Hematopoietic multipotent progenitor cell treated with erythropoietin and hydrocortisone succinate and interleukin-3 and kit ligand, for 8 days (in vitro differentiated cells): ENCODE measurements at places on chromosomes 1 and 21.

DNA sequence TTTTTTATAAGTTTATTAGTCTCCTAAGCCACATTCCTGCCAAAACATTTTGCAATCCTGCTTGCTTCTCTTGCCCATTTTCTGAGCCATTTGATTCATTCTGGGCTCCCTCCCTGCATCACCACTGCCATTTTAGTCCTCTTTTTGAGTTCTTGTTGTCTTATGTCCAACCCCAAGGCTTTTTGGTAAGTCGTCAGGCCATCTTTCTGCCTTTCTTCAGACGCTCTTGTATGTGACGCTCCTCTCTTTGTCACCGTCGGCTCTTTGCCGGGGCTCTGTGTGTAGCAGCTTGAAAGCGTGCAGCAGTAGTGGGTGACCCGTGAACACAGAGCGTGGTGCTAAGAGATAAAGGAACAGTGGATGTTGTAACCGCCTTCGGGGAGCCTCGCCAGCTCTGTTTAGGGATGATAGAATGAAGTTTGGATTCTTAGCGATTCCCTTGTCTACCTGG lies 14.6 kb downstream of the HUNK start:
- DNase-seq, result no peak

- no peak for DNase-seq
Measured at GRCh38 chr1:62628506-62628905, 31.2 kb downstream of the ANGPTL3 start.

GRCh38 chr1:88035578-88035977 lies 648.5 kb upstream of the PKN2 start:
- DNase-seq, result no peak

- no peak for DNase-seq
Measured at GRCh38 chr1:47722909-47723580, 274.1 kb downstream of the TRABD2B start.

DNA sequence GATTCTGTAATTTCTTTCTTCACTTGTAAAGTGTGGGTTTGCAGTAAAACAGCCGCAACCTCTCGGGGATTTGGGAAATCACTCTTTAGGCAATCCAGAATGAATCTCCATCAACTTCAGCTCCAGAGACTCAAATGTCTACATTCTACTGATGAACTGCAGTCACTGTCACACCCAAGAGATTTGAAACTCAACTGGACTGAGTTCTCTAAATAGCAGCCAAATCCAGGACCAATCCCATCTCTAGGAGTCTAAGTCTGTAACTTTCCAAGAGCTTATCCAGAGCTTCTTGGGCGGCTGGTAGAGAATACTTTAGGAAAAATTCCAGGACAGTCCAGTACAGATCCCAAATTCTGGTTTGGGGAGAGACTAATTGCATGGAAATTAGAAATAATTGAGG lies 62.9 kb downstream of the ADAMTS1 start:
- no peak for DNase-seq

GRCh38 chr1:232877365-232878028 lies 72.3 kb downstream of the MAP10 start:
- DNase-seq, result no peak

DNA sequence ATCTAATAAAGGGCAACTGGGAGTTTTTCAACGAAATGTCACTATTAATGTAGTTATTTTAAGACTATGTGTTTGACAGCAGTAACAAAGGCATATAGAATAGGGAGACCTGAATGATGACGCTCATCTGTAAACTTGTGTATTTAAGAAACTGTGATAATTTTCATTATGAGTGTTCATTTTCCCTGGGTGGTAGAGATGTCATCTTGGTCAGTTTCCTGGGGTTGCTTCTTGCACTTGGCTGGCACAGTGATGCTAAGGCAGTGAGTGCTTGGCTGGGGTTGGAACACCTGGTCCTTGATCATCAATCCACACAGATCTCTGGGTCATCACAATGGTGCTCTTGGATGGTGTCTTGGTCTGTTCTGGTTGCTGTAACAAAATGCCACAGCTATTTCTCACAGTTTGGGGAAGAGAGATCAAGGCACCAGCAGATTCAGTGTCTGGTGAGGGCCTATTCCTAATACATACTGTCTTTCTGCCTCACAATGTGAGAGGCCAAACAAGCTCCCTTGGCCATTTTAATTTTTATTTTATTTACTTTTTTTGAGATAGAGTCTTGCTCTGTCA lies 7.9 kb upstream of the SMYD2 start:
- DNase-seq, result no peak

GRCh38 chr1:246153796-246154212 lies 353.3 kb downstream of the SMYD3 start:
- DNase-seq, result no peak

DNA sequence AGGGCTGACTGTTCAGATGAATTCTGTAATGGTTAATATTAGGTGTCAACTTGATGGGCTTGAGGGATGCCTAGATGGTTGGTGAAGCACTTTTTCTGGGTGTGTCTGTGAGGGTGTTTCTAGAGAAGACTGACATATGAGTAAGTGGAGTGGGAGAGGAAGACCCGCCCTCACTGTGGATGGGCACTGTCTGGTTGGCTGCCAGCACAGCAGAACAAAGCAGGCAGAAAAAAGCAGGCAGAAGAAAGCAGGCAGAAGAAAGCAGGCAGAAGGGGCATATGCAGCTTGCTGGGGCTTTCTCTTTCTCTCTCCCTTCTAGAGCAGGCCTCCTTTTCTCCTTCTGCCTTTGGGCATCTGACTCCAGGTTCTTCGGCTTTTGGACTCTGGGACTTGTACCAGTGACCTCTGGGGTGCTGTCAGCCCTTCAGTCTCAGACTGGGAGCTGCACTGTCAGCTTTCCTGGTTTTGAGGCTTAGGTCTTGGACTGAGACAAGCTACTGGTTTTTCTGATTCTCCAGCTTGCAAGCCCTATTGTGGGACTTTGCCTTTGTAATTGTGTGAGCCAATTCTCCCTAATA lies 42.9 kb upstream of the CD2 start:
- peak; percentile 75 for DNase-seq

DNA sequence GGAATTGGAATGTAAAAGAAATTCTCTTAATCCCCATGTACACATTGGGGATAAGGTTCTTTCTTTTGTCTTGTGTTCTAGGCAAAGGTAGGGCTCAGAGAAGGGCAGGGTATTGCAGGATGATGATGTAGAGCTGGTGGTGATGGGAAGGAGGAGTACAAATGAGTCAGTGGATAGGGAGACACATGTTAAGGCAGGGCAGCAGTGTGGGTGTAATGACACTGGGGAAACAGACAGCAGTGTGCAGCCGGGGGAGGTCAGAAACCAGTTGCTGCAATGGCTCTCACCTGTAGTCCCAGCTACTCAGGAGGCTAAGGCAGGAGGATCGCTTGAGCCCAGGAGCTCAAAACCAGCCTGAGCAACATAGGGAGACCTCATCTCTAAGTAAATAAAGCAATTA lies 5.1 kb downstream of the NLRP3 start:
- DNase-seq, result no peak

- DNase-seq, result no peak
Measured at GRCh38 chr1:172352435-172352834, 68.0 kb upstream of the C1orf105 start.

- DNase-seq, result peak; percentile 94
Measured at GRCh38 chr1:186680245-186681061, at the start of gene PTGS2. PTGS2 (minus strand) TSS chr1:186680423; CDS start chr1:186680290, 133 bp downstream.
